RPMI7951 (cell line): ENCODE measurements at places on chromosomes 12 and 14. TPM values are rescaled to one million over a fixed set of nuclear protein-coding genes. Genes with fewer than 3 reads are reported as not detected.

KRT86 gene
- total RNA-seq: 0.10 and 0.48 TPM in 2 replicates

KRT78 gene
- total RNA-seq: 0.20 and 0.36 TPM in 2 replicates

- DNase-seq: peak; percentile 66
Observed at GRCh38 chr14:64823305-64823861, 56.3 kb downstream of the SPTB start.

- peak; percentile 69 for DNase-seq
Observed at GRCh38 chr12:104376650-104377513, 73.3 kb downstream of the EID3 start.

DNA sequence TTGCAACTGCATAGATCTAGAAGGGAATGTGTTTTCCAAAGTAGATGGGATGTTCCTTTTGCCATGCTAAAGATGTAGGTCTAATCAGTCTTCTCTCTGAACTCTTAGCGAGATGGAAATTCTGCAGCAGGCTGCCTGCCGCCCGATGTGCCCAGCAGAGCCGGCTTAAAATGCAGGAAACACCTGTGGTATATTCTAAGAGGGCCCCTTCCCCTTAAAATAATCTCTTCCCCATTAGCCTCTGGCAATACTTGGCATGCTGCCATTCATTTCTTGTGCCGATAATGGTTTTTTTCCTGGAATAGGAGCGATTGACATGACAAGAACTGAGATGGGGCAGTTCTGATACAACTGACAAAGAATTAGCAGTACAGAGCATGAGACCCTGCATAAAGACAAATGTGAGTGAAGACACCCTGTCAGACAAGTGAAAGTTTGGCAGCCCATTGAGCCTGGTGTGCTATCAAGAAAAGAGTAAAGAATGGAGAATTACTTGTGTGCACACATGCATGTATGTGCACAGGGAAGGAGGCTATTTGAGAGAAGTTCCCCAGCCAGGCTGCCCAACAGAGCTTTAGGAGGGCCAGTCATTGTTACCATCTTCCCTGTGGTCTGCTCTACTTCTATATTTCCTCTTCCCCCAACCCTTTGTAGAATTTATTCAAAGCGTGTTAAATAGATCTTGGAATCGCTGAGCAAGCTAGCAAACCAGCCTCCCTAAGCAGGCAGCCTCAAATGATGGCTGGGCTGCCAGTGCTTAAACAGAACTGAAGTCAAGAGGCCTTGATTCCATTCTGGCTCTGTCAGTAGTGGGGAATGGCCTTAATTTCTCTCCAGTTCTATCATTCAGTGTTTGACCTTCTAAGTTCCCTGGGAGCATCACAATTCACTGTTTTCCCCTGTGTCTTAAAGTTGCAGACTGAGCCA lies 29.6 kb upstream of the NTF3 start:
- no peak for DNase-seq

- DNase-seq: no peak
Observed at GRCh38 chr12:50609292-50609874, 104.6 kb downstream of the DIP2B start.
